ENCODE measurements at places on chromosomes 16 and 17.

GRCh38 chr16:1580256-1580655, 31.6 kb downstream of the IFT140 start:
- DNase-seq, result no peak

GRCh38 chr17:21573961-21574610, 118.2 kb upstream of the KCNJ18 start:
- DNase-seq, result no peak

DNA sequence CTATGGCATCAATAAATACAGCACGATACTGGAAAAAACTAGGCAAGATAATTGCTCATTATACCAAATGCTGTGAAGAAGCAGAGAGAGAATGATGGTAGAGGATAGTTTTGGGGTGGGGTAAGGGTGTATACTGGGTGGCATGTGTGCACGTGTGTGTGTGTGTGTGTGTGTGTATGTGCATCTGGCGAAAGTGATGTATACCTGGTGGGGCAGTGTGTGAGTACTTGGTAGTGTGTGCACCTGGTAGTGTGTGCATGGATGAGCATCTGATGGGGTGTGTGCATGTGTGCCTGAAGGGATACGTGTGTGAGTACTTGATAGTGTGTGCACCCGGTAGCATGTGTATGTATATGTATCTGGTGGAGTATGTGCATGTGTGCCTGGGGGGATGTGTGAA, 347.3 kb downstream of the CPPED1 start:
- DNase-seq, result no peak

DNA sequence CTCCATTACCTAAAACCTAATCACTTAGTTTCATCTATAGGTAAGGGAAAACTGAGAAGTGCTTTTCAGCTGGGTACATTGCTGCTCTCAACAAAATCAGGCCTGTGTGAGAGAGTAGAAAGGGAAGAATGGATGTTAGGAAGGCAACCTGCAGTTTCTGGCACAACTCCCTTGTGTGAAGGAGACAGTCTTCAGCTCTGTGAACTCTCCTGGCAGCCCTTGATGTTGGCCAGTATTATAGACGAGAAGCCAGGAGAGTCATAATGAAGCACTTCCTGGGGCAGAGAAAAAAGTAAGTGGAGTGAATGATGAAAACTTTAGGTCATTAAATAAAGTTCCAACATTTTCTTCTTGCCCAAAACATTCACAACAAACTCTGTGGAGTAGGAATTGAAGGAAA, 260.1 kb downstream of the IRX3 start:
- DNase-seq, result no peak

GRCh38 chr17:55284001-55284884, 19.5 kb downstream of the HLF start:
- peak; percentile 25 for DNase-seq

DNA sequence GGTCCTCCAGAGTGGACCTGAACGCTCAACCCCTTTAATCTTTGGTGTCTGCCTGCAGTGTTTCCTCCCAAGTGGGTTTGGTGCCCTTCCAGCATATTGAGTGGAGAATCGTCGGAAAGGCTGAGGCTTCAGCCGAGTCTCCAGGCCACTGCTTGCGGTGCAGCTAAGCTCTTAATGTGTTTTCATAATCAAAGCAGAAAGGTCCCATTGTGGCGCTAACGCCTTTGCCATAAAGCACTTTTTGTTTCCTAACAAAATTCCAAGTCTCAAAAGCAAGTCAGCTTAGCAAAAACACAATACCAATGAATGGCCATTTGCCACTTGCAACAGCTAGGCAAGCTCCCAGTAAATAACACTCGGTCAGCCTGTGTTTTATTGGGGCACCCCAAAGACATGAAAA, 57.6 kb downstream of the KSR1 start:
- DNase-seq, result no peak

DNA sequence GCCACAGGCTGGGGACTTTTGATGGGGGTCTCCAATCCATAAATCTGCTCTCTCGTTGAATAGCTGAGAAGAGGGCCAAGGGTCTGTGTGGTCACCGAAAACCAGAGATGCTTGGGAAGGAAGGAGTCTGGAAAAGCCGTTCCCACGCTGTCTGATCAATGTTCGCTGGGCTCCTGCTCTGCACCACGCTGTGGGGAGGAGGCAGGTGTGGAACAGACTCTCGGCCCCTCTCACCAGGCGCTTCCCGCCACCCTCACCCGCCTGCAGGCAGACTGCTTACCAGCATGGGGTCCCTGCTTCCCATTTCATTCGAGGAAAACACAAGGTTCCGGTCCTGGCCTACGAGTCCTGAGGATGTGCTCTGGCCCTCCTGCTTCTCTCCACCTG, 702 bp upstream of the ALDH3A1 start:
- no peak for DNase-seq

DNA sequence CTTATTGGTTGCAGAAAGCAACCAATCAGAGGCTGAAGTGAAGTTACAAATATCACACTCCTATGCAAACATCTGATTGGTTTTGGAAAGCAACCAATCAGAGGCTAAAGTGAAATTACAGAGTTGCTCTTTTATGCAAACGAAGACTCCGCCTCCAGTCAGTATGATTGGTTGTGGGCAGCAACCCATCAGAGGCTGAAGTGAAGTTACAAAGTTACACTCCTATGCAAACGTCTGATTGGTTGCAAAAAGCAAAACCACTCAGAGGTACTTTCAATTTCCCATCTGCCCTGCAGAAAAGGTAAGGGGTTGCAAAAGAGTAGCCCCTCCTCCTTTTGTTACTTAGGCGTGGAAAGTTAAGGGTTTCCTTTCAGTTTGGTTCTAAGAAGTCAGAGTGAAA, 697.3 kb downstream of the MAF start:
- DNase-seq, result no peak

DNA sequence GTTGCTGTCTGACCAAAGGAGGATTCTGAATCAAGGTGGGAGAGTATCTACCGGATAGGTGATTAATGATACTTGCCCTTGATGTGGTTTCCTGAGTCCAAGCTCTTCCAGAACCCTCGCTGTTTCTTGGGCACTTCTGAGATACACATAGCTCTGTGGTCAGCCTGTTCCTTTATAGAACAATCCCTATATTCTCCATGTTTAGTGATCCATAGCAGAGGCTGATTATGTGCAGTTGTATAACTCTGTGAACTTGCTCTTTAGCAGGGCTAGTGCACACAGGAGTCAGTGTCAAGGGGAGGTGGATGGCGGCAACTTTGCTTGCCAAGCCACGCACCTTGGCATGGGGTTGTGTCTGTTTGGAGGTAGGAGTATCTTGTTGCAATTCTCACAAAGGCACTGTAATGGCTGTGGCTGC, 36.1 kb downstream of the ARL4D start:
- no peak for DNase-seq

DNA sequence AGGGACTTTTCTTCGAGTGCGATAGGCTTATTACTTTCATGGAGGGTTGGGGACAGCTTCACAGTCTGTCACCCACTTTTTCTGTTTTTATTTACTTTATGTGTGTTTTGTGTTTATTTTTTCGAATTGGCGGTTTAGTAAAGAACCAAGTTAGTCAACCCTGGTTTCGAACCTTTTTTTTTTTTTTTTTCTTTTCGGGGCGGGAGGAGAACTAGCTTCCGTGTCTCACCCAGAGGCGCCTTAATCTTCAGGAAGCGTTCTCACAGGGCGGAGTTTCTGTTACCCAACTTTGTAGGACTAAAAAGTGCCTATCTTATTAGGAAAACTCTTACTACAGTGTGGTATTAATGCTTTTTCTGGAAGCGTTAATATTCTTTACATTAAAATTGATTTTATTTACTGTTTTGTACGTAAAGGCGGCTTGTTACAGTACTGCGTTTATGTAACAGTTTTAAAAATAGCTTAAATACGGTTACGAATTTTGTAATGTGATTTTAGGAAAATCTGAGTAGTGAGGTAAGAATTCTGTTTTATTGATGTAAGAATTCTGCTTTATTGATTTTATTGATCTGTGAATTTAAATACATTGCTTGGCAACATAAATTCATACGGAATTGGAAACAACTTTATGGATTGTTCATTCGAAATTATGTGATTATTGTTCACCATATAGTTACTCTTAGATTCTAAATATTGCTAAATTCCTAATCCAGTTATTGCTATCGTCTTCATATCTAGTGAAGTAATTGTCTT, 885 bp downstream of the ZNF207 start:
- peak; percentile 68 for DNase-seq

DNA sequence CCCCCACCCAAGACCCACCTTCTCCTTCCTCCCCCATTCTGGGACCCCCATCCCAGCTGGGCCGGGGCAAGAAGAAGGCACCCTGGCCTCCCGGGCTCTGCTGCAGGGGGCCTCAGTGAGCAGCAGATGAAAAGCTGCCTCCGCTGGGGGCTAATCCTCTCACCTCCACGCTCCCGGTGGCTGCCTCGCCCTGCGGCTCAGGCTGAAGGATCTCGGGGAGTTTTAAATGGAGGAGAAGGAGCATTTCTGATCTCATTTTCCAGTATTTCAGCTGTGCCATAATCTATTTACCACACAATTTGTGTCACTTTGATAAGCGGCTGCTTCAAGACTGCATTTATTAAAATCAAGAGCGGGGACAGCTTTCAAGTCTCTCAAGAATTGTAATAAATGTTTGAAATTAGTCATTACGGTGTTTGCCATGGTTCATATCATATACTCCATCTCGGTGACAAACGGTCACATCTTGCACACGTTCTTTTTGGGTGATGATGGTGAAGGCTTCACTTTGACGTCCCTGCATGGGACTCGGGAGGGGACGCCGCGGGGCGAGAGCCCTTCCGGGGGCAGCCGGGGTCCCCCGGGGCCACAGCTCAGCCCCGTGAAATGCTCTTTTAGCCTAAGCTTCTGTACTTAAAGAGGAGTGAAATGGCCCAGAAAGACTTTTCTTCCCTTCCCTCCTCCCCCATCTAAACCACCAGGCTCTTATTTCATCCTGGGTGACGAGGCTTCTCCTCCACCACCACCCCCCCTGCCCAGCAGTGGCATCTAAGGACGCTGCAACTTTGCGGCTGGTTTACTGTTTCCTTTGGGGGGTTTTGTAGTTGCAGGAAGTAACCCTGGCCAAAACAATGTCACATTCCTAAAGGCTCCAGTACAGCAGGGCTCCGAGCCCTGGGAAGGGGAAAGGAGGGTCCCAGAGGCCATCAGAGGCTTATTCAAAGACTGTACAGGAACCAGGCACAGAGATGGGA, 313.1 kb upstream of the TNRC6C start:
- DNase-seq, result peak; percentile 68

DNA sequence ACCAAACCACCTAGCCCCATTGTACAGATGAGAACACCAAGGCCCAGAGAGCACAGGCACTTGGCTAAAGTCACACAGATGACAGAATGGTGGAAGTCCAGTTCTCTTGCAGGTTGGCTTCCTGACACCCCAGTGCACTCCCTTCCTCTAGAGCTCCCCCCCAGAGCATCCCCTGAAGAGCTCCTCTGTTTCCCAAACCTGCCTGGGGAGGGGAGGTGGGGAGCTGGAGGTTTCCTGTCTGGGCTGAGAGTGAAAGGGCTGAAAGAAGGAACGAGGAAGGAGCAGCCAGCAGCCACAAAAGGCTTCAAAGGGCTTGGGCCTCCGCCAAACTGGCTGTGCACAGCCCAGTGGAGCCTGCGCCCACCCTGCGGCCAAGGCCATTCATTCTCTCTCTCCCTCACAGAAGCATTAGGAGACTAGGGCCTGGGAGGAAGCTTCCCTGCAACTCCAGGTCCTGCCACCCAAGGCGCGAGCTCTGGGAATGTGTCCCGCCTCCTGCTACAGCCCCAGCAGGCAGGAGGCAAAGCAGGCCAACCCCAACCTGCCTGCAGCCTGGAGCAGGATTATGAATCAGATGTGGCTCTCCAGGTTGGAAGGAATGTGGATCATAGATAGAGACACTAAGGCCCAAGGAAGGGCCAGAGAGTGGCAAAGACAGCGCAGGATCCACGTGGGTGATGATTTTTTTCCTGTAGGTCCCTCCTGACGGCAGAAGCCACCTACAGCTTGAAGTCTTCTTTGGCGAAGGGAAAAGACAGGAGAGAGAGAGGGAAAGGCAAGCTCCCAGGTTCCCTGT, 913 bp downstream of the SLC13A5 start:
- DNase-seq, result peak; percentile 3

Measured in Kasumi-1 (cell line).